ENCODE measurements at places on chromosomes 12 and 14.
A peak's percentile ranks its signal among the peaks of the same experiment; 100 is the strongest.

DNA sequence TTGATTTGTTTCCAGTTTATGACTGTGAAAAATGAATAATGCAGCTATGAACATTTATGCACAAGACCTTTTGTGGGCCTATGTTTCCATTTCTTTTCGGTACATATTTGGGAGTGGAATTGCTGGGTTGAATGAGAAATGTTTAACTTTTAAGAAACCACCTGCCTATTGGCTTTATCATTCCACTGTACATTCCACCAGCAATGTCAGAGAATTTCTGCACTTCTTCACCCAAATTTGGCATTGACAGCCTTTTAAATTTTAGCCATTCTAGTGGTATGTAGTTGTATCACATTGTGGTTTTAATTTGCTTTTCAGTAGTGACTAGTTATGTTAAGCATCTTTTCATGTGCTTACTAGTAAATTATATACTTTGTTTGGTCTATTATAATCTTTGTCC is 317.0 kb upstream of the TMTC1 start:
- peak; percentile 8 for DNase-seq

GRCh38 chr12:62543324-62543723 is 76.7 kb downstream of the MON2 start:
- DNase-seq = no peak

- DNase-seq = no peak
Measured at GRCh38 chr12:52789637-52790426, 6.1 kb downstream of the KRT3 start.

GRCh38 chr12:76085520-76085868 is 1.0 kb upstream of the NAP1L1 start:
- DNase-seq = no peak

DNA sequence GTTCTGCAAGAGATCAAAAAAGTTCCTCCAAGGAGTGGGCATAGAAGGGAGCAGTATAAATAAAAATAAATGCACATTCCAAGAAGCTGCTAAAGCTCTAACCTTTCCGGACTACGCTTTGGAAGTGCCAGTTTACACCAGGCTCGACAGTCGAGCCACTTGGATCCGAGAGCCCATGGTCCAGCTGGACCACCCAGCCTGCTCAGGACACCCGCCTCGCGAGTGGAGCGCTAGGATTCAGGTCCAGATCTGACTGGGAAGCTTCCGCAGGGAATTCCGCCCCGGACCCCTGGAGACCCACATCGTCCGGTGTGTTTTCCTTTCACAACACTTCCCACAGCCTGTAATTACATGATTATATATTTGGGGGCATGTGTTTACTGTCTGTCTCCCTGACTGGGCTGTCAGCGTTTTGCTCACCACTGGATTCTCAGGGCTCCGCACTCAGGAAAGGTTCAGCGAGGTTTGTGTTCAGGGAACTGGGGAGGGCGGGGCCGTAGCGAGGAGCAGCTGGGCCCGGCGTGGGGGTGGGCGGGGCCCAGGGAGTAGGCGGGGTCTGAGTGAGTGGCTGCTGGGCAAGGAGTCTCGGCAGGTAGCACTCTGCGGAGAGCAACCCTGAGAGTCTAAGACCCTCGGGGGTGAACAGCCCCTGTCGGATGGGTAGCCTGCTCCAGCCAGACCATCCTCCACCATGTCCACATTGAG is 52.3 kb upstream of the TMEM263 start:
- no peak for DNase-seq

- DNase-seq = no peak
Measured at GRCh38 chr12:47311010-47311409, 231.3 kb upstream of the AMIGO2 start.

GRCh38 chr14:58060077-58060476 is 91.9 kb downstream of the ARMH4 start:
- DNase-seq = no peak

GRCh38 chr12:94209240-94209639 is 60.9 kb downstream of the PLXNC1 start:
- DNase-seq = no peak

- DNase-seq = no peak
Measured at GRCh38 chr14:72104011-72104613, 171.9 kb downstream of the RGS6 start.

- peak; percentile 35 for DNase-seq
Measured at GRCh38 chr14:77459072-77459723, 1.3 kb downstream of the AHSA1 start.

GRCh38 chr12:119446459-119446858 is 111.9 kb downstream of the CCDC60 start:
- DNase-seq = no peak

- no peak for DNase-seq
Measured at GRCh38 chr14:41072776-41073175, 533.9 kb upstream of the LRFN5 start.

DNA sequence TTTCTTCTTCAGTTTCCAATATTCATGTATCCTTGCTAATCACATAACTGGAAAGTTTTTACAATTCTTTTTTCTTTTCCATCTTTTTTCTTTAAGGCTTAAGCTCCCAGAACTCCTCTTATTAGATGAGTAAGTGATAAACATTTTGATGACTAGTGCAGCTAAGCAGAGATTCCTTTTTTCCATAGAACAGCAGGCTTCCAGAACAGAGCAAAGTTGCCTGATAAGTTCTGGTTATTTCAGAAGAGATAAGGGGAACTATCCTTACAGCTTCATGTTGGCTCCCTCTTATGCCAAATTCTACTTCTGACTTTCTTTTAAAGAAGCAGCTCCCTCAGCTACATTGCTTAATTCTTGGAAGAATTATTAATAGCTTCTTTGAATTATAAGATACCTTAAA is 194.7 kb upstream of the FAR2 start:
- no peak for DNase-seq
